ENCODE measurements at places on chromosomes 6 and 20. TPM values are rescaled to one million over a fixed set of nuclear protein-coding genes. Genes with fewer than 3 reads are reported as not detected.

DNA sequence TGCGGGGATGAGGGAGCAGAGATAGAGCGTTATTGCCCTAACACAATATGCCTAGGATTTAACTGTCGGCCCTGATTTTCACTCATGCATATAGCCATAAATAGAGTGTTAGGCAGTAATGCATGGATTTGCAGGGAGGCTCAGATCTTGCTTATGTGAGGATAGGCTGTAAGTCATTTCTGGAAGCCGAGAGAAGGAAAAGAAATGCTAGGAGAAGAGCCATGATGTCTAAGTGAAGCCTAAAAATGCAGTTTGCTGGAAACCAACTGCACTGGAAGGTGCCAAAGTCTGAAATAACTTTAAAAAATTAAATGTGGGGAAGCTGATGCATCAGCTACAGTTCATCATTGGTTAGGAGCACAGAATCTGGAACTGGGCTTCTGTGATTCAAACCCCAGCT is 54.3 kb downstream of the ADTRP start:
- DNase-seq, result no peak

- no peak for DNase-seq
Observed at GRCh38 chr6:153564803-153565202, 433.7 kb upstream of the RGS17 start.

- no peak for DNase-seq
Observed at GRCh38 chr6:34476921-34477320, 11.0 kb downstream of the PACSIN1 start.

DNA sequence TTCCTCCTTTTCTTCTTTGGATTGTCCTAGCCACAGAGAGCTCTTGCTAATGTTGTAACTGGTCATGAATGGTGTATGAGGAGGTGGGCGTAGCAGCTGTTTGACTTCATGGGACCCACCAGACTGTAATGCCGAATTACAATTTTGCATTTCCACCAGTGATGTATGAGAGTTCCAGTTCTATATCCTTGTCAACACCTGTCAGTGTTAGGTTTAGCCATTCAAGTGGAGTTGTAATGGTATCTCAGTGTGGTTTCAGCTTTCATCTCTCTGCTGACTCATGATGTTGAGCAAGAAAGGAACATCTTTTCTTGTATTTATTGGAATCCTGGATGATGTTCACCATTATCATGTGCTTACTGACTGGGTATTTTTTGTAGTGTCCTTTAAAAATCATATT is 5.1 kb downstream of the IGF2R start:
- no peak for DNase-seq

DNA sequence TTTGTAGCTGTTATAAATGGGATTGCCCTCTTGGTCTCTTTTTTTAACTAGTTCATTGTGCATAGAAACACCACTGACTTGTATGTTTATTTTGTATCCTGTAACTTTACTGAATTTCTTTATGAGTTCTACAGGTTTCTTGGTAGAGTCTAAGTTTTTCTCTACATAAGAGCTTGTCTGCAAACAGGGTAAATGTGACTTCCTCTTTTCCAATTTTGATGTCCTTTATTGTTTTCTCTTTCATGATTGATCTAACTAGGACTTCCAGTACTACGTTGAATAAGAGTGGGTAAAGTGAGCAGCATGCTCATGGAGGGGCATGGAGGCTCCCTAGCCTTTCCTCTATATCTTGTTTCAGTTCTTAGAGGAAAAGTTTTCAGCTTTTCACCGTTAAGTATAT is 3.0 kb upstream of the WFDC10A start:
- no peak for DNase-seq

GRCh38 chr6:132067286-132067685 is 116.1 kb upstream of the CCN2 start:
- DNase-seq, result no peak

DNA sequence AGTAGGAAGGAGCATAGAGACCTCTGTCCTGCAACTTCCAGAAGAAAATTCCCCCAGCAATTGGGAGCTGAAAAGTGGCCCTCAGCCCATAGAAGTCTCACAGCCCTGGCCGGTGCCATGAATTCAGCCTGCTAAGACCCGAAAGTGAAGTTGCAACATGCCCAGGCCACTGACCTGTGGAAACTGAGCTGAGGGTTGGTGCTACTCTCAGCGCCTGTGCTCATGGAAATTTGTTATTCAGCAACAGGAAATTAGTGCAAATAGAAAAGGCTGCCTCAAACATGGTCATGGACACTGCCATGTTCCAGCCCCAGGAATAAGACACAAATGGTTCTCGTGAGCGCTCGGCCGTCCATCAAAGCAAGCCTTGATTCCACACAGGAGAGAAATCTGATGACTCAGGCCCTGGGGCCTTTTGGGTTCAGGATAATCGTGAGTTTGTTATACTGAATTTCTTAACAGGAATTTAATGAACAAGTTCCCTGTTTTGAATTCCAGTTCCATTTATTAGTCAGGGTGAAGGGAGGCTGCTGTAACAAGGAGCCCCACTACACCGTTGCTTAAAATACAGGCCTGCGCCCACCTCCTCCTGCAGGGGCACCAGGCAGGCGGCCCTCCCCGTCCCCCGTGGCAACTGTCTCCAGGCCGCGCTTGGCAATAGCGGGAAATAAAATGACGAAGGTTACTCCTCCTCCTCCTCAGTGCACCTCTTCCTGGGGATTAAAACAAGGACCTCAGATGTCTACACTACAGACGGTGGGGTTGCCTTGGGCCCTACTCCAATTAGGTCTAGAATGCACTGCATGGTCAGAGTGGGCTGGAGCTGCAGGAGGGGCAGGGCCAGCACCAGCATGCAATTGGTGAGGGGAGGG is 152.9 kb downstream of the ERMARD start:
- DNase-seq, result no peak

The ASIP gene
- 0.82 TPM for total RNA-seq

The VARS1 gene
- 118 TPM for total RNA-seq

Measured in OCI-LY7 (cell line).